ENCODE measurements at places on chromosomes 7 and 10.

DNA sequence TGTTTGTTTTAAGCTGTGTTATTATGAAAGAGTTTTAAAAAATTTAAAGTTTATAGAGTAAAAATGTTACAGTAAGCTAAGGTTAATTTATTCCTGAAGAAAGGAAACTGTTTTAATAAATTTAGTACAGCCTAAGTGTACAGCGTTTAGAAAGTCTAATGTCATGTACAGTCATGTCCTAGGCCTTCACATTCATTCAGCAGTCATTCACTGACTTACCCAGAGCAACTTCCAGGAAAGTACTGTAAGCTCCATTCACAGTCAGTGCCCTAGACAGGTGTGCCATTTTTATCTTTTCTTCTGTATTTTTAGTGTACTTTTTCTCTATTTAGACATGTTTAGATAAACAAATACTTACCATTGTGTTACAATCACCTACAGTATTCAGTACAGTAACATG is 126.8 kb downstream of the TPK1 start:
- no peak for DNase-seq

DNA sequence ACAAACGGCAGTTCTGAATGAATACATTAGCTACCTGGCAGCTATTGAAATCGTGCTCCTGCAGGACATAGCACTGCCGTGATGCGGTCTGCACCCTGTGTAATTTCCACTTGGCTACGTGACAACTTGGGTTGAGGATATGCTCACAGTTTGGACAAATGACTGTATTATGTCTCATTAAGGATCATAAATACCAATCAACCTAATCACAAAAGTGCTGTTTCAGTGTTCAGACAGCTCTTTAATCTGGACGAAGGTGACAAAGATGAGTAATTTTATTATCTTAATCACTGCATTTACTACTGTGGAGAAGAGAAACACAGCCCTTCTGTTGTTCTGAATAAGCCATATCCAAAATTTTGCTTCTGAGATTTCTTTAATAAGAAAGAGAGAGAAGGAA is 210.8 kb upstream of the PFKP start:
- DNase-seq: no peak

GRCh38 chr10:43392748-43393147 is 16.2 kb downstream of the HNRNPF start:
- no peak for DNase-seq

GRCh38 chr7:131342864-131343442 is 15.3 kb downstream of the MKLN1 start:
- no peak for DNase-seq

- DNase-seq: no peak
These were observed 31.9 kb downstream of the PAPSS2 start for GRCh38 chr10:87691506-87692070.

DNA sequence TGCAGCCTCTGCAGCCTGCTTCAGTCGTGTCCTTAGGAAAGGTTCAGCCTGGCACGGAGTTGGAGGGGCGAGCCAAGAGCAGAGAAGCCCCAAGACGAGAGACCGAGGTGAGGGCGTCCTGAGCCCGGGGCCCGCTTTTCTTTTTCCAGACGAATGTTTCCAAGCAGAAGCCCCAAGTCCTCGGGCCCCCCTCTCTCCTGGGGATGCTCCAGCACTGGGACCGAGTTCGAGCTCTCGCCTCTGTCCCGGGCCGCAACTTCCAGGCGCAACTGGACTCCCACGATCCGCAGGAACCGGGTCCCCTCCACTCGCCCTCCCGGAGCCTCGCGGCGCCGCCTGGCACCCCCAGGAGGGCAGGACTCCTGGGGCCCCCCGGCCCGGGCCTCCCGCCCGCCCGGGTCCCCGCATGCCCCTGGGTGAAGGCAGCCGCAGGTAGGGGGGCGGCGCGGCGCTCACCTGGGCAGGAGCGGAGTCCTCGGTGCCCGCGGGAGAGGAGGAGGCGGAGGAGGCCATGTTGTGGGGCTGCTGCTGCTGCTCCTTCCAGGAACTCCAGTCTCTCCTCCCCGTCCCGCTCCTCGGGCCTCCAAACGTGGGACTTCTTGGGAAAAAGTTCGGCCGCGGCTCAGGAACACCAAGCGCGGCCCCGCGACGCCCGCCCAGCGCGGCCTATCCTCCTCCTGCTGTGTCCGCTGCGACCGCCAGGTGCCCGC is 45.3 kb upstream of the CDK1 start:
- DNase-seq: no peak

DNA sequence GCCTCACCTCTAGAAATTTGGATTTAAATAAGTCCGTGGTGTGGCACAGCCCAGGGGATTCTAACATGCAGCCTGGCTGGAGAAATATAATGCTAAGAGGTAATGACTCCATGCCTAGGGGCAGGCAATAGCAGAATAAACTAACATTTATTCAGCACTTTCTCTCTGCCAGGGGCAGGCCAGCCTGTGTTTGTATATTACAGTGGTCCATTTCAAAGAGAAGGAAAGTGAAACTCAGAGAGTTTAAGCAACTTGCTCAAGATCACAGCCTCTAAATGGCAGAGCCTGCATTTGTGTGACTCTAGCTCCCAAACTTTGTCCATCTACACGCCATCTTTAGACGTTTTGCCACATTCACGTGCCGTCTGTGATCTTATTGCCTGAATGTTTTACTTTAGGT is 6.7 kb upstream of the LRRC18 start:
- DNase-seq: no peak

DNA sequence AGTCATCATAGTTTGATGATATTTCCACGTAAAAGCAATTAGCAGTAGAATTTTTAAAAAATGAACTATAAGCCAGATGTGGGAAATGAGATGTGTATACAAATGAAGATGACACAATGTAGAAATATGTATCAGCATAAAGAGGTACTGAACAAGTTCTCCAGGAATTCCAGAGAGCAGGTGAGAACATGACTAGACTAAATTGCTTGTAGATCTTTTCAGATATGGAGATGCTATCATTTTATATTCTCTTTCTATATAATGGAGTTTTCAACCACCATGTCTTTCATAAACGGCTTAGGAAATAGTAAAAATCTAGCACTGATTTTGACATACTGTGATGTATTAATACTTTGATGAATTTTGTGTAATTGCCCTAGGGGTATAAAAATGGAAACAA is 130.9 kb downstream of the SEMA3D start:
- no peak for DNase-seq

GRCh38 chr10:60384011-60384410 is 5.7 kb downstream of the ANK3 start:
- no peak for DNase-seq

DNA sequence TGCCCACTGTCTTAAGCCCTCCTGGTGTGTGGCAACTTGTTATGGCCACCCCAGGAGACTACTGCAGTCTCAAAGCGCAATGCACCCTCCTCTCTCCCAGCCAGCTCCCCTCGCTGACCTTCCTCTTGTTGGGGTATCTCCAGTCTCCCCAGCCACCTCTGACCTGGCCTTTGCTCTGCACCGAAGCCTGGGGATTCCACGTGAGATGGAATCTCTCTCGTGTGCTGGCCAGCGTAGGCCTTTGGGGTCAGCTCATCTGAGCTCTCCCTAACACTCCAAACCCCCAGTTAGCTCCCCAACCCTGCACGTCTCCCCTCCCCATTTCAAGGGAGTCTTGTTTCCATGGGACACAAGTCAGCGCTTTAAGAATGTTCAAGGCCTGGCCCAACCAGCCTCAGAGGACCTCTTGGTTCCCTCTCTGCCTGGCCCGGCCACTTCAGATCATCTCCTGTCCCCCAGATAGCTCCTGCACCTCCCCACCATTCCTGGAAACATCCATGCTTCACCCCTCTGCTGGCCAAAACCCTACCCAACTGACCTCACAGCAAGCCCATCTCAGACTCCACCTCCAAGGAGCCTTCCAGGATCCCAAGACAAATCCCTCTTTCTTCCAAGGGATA is 11.2 kb downstream of the ITPRIP start:
- no peak for DNase-seq

GRCh38 chr10:125980521-125981035 is 84.2 kb downstream of the FANK1 start:
- DNase-seq: no peak

DNA sequence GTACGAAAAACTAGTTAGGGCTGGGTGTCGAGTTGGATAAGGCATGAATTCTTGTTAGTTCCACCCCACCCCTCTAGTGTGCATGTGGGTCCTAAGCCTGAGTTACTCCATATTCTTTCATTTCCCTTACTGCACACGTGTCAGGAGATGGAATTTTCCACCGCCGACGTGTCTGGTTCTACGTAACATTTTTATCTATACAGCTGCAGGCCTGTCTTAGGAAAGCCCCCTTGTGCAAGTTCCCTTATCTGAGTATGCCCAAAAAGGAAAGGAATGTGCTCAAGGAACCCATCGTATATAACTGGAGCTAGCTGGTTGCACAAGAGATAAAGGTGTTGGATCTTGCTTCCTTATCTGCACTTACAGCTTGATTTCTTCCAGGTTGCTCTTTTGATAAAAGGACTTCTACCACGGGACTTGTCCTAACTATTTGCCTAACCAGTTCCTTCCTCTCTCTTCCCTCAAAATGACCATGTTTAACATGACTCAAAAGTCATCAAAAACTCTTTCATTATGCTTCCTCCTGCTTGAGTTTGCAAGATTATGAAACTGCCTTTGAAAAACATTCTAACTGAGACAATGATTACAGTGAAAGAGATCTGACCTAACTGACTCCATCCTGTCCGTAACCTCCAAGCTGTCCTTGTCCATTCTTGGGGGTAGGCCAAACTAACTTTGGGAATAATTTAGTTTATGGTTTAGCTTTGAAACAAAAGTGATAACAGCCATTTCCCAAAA is 181.4 kb downstream of the AKR1D1 start:
- DNase-seq: no peak

DNA sequence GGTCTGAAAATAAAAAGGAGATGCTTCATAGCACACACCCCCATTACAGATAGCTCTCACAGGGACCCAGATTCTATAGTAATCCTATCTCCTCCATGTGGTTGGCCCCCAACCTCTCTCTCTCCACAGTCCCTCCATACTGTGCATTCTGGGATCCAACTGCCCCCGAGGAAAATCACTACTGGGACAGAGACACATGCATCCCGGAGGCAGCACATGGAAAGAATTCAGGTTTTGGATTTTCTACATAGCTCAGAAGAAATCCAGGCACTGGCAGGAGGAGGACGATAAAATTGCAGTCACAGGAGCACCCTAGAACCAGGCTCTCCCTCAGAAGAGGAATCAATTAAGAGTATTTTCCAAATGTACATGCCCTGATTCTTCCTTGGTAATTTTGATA is 239.5 kb downstream of the ELMO1 start:
- no peak for DNase-seq

GRCh38 chr10:2011106-2011716 is 273.9 kb upstream of the ADARB2 start:
- DNase-seq: no peak

GRCh38 chr7:44390701-44391100 is 65.3 kb upstream of the CAMK2B start:
- DNase-seq: no peak

Measured in NCI-H2227 treated with DMSO at 0.1 percent for 48 hours (cell line).